Metanephros (tissue), 2 donors: ENCODE measurements at places on chromosomes 6 and 20. TPM values are rescaled to one million over a fixed set of nuclear protein-coding genes. Genes with fewer than 3 reads are reported as not detected.

OR12D3 gene
- not detected for total RNA-seq

PSORS1C2 gene
- total RNA-seq = 0.29 TPM

HTR1E gene
- total RNA-seq = 0.93 TPM

NMBR gene
- total RNA-seq = 0.29 TPM

HLA-DQB1 gene
- 3.0 TPM for total RNA-seq

SEC63 gene
- total RNA-seq = 43.7 TPM

DDX27 gene
- total RNA-seq = 30.0 TPM

THBS2 gene
- 61.5 TPM for total RNA-seq

PRDM13 gene
- total RNA-seq = not detected

DNPH1 gene
- 64.1 TPM for total RNA-seq
